CD4-positive, alpha-beta T cell treated with Interleukin-12 subunit alpha and Interleukin-12 subunit beta, for 1 hour (primary cell): ENCODE measurements at places on chromosomes 11 and 22.

DNA sequence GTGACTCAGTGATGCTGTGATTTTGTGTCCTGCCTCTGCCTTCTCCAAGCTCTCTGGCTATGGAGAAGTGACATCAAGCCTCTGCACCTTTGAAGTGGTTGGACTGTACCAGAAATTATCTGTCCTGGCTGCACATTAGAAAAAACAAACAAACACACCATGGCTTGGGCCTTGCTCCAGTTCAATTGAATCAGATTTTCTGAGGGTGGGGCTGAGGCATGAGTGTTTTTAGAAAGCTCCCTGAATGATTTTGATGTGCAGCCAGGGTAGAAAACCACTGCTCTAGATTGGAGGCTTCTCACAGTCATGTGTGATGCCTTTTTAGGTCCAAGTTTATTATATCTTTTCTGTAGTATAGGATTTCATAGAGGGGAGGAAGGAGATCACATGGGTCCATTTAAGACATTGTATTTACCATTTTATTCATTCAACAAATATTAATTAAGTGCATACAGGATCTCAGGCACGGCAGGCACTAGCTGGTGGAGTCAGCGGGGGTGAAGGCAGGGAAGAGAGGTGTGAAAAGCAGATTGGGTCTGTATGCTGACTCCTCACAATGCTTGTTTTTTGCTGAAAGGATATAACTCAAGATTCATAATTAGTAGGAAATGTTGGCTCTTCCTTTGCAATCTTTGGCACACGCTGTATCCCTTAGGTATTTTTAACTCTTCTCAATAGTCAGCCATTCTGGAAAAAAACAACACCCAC is 7.1 kb upstream of the VSTM5 start:
- DNase-seq, result no peak

- no peak for DNase-seq
Measured at GRCh38 chr11:77236901-77237300, 64.6 kb downstream of the GDPD4 start.

- DNase-seq, result no peak
Measured at GRCh38 chr11:8055091-8055835, 25.7 kb upstream of the TUB start.

GRCh38 chr11:106378513-106379179 is 301.2 kb downstream of the AASDHPPT start:
- no peak for DNase-seq

GRCh38 chr11:42251984-42252383 is 792.5 kb upstream of the LRRC4C start:
- no peak for DNase-seq

GRCh38 chr22:20637750-20638506 is 130.5 kb downstream of the MED15 start:
- no peak for DNase-seq

DNA sequence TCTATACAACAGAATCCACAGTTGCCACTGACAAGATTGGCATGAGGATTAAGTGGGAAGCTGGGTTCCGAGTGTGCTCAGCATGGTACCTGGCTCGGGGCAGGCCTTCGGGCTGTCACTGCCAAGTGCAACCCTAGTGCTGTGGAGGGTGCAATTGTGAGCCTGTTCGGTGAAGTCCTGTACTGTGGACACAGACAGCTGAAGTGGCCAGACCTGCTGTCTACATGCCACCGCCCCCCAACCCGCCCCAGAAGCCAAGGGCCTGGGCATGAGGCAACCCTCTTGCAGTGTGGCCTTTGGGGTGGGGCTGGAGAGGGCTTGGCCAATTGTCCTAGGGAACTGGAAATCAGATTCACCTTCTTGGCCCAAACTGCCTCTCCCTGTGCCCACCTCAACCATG is 15.6 kb upstream of the SHISAL1 start:
- DNase-seq, result no peak

GRCh38 chr22:19385221-19385906 is 46.2 kb downstream of the HIRA start:
- no peak for DNase-seq

GRCh38 chr11:96714689-96715088 is 324.9 kb downstream of the JRKL start:
- DNase-seq, result no peak

- DNase-seq, result no peak
Measured at GRCh38 chr22:21014726-21015465, at the start of gene P2RX6. Gene P2RX6 (plus strand): TSS chr22:21015165. CDS start chr22:21015175, 10 bp downstream.

DNA sequence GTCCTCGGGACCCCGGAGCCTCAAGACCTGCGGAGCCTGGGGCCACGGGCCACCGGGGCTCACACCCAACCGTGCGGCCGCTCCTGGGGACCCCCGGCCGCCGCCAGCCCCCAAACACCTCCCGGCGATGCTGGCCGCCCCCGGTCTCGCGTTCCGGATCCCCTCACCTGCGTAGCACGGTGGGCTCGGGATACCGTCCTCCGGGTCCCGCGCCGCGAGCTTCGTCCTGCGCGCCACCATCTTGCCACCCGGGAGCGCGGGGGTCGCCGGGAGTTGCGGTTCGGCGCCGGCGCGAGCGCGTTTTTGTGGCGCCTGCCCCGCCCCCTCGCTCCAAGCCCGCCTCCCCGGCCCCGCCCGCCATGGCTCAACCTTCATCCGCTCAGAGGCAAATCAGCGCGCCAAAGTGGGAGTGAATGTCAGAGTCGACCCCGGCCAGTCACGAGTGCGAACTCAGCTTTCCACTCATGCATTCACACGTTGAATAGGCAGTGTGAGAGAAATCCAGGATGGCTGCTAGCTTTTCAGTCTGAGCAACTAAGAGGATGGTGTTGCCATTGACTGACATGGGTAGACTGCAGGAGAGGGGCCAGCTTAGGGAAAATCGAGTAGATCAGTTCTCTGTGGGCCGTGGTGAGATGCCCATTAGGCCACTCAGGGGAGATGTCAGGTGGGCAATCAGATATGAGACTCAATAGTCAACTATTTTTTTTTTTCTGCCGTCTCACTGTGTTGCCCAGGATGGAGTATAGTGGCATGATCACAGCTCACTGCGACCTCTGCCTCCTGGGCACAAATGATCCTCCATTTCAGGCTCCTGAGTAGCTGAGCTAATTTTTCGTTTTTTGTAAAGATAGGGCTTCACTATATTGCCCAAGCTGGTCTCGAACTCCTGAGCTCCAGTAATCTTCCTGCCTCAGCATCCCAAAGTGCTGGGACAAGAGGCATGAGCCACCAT is 28.3 kb downstream of the SERHL2 start:
- DNase-seq, result peak; percentile 82

DNA sequence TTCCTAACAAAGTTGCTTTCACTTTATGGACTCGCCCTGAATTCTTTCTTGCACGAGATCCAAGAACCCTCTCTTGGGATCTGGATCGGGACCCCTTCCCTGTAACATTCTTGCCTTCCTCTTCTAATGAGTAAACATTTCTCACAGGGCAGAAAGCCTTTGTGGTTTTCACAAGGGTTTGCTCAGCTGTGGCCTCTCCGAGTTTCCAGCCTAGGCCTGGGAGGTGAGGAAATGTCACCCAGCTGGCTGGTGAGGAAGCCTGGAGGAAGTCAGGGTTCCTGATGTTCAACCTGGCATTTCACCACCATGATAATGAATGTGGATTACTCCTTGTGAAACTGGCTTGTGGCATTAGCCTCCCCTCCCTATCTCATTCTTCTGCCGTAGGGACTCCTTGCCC is 224.9 kb downstream of the DSCAML1 start:
- DNase-seq, result no peak

DNA sequence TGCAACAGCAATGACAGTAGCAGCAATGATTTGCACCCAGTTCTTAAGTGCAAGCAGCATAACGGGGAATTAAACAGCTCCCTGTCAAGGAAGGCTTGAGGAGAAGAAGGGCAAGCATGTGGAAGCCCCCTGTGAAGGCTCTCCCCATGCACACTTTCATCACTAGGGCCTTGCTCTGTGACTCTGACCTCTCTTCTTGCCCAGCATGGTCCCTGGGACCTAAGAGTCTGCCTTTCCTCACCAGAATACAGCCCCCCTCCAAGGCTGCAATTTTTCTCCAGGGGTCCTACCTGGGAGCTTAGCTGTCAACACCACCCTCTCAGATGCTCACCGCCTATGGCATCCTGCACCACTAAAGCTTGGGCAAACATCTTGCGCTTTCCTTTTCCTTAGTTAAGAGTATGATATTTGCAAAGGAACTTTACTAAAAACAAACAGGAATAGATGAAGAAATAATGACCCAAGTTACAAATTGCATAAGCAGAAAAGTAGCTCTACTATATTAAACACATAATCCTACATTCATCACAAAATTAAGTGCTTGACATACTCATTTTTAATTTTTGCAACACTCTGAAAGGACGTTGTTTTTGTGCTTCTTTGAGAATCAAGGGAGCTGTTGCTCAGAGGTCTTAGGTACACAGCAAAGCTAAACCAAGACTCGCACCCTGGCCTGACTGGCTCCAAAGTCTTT is 187.6 kb downstream of the ADAMTS15 start:
- DNase-seq, result no peak

DNA sequence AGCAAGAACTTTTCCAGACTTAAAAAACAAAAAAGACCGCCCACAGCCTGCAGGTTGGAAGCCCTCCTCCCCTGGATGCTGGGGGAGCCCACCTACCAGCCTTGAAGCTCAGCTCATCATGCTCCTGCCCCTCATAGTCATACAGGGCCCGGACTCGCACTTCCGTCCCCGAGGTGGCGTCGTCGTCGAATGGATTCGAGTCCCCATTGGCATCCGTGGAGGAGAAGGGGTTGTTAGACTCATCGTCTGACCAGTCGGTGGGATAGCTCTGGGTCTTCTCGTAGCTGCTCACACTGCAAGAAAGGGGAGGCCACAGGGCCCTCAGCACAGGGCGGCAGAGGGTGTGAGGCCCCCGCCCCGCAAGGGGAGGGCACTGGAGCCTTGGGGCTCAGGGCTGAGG is 19.0 kb upstream of the ARFGAP3 start:
- DNase-seq, result no peak

DNA sequence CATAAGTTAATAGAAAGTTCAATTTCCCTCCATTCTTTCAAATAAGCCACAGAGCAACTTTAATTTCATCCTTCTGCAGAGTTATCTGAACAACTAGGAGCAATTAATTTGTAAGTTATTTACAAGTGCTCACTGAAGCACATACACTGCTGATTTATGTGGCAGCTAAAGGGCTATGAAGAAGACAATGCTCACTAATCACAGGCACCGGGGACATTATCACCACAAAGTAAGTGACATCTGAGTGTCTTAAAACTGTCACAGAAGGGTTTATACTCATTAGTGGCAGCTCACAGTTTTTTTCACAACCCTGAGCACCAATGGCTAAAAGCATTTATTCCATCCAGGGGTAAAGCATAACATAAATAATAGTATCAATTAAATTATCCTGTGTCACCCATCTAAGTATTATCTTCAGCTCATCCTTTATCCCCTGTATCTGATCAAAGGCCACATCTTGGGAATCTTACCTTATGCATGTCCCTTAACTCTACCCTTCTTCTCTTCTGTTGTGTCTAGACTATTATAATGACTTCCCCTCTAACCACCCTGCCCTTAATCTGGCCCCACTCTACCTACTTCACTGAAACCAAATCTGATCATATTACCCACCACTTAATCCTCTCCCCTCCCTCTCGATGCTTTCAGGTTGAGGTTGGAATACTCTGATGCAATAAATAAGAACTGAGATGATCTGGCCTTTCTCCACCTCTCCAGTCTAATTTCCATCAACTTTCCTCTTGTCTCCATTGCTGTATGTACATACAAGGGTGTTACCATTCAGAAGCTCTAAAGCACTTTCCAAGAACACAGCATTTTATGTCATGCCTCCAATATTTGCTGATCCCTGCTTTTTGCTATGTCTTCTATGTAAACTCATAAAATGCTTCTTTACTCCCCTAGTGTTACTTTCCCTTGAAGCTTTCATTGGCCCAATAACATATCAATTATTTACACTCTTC is 252.7 kb downstream of the CASP12 start:
- no peak for DNase-seq

- DNase-seq, result no peak
Measured at GRCh38 chr11:4658629-4659445, 15.1 kb downstream of the OR51E1 start.

GRCh38 chr22:29190918-29191317 is 14.8 kb upstream of the EMID1 start:
- no peak for DNase-seq

DNA sequence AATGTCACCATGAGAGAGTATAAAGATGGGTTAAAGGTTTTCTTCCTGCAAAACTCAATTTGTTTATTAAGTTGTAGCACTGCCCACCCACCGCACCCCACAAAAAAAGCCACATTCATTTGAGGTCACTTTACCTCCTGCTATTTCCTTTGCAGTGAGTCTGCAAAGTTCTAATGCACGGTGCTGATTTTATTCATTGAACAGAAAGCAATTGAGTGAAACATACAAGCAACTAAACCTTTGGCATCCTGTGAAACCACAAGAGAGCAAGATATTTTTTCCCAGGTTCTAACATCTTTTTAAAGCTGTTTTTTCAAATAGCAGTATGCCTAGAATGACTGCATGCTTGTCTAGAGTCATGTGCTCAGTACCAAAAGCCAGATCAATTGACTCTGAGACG is 39.0 kb downstream of the RRAS2 start:
- peak; percentile 52 for DNase-seq

- DNase-seq, result no peak
Measured at GRCh38 chr11:83087035-83087434, 15.3 kb upstream of the RAB30 start.

GRCh38 chr11:36162006-36162882 is 127.0 kb downstream of the COMMD9 start:
- no peak for DNase-seq

DNA sequence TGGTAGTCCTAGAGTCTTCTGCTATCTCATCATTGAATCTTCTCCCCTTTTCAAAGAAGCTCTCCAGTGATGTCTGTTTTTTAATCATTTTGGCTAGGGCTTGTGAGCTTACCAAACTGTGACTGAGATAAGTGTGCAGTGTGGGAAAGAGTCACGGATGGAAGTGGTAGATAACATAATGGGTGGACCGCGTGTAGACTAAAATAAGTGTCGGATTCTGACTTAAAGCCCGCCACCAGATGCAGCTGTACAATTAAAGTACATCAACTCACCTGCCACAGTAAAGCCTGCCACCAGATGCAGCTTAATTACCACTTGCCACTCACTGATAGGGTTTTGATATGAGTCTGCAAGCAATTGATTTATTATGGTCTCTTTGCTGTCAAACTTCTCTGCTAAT is 581.5 kb downstream of the LRRC4C start:
- DNase-seq, result no peak

GRCh38 chr11:11732116-11732515 is 109.7 kb upstream of the USP47 start:
- no peak for DNase-seq

GRCh38 chr11:62881579-62882430 is 1.1 kb downstream of the SLC3A2 start:
- peak; percentile 91 for DNase-seq

- DNase-seq, result no peak
Measured at GRCh38 chr22:47367993-47368945, 605.8 kb downstream of the TBC1D22A start.
